Effector memory CD4-positive, alpha-beta T cell (primary cell): ENCODE measurements at places on chromosomes 6 and 20.

GRCh38 chr20:36055145-36055544 lies 86.8 kb downstream of the CNBD2 start:
- no peak for DNase-seq

- DNase-seq: peak; percentile 4
Measured at GRCh38 chr6:12289933-12290820, at the start of gene EDN1. EDN1 (plus strand) TSS chr6:12290361; CDS start chr6:12290630, 269 bp downstream.

DNA sequence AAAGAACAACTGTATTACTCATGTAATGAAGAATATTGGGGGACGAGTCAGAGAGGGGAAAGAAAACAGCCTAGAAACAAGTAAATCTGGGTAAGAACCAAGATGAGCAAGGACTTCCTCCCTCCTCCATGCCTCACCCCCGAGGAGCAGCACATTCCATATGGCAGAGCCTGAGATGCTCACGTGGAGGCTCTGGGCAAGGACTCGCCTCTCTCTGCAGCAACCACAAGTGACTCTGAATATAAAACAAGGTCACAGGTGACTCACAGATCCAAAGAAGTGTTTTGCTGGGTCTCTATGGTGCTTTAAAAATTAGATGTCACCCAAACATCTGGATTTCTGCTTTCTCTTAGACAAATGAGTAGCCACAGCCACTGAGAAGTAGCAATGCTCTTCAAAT lies 453.0 kb upstream of the SULF2 start:
- DNase-seq: no peak

- no peak for DNase-seq
Measured at GRCh38 chr6:170063431-170063830, 227.4 kb downstream of the DLL1 start.

DNA sequence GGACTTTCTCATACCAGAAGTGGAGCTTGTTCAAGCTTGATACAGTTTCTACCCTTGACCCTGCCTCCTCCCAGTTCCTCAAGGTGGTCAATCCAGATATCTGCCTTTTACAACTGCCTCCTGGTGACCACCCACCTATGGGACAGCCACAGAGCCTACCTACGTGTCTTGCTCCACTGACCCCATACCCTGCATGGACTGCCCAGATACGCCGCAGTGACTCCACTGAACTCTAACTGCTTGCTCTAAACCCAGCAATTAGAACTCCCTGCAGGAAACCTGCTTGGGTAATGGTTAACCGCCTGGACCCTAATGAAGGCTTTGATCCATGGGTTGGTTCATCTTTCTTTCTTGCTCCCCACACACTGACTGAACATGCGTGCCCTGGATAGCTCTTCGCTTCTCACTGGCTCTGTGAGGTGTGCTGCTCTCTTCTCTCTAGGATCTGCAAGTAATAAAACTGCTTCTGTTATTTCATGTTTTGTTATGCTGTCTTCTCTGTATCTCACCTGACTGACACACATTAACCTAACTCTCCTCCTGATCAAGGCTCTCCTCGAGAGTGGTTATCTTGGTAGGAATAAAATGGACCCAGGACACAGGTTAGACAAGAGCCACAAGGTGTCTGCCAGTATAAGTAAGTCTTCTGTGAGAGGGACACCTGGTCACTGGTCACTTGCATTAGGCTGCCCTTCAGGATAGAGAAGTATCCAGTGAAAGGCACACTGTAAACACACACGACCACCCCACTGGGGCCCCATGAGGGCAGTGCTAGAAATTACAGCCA lies 79.2 kb downstream of the CHD6 start:
- DNase-seq: no peak

- no peak for DNase-seq
Measured at GRCh38 chr6:124482071-124482491, 480.2 kb upstream of the RNF217 start.

DNA sequence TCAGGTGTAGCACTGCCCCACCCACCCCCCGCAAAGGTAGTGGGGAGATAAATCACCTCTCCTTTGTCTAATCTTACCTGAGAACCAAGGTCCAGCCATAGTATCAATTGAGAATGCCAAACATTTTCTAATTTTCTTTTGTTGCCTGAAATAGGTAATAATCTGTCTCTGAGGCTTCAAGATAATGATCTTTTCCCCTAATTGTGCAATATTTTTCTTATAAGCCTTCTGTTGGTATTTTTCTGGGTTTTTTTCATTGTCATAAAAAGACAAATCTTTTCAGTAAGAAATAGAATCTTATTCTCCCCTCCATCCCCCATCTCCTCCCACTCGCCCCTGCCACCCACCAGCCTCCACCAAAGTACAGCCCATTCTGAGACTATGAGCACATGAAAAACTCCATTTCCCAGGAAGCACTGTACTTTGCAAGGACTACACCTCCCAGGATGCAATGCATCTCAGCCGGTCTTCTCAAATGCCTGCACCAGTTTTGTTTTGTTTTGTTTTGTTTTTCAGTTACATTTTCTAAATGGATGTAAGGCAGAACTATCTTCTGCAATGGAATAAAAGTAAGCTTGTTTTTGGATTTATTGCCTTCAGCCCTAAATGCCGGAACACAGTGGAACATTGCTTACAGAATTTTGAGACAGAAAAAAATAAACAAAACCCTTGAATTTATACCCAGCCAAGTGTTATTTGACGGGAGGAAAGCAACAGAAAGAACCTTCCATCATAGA lies 268.0 kb downstream of the TFAP2A start:
- DNase-seq: no peak

- no peak for DNase-seq
Measured at GRCh38 chr6:124522335-124522734, 439.9 kb upstream of the RNF217 start.

- no peak for DNase-seq
Measured at GRCh38 chr6:163001330-163001729, 273.6 kb downstream of the PACRG start.

- no peak for DNase-seq
Measured at GRCh38 chr6:133816171-133816570, 72.7 kb upstream of the TCF21 start.

GRCh38 chr6:134207421-134207820 lies 110.5 kb downstream of the SGK1 start:
- no peak for DNase-seq

- no peak for DNase-seq
Measured at GRCh38 chr20:57287007-57287880, 20.8 kb upstream of the BMP7 start.

- no peak for DNase-seq
Measured at GRCh38 chr20:19649041-19649440, 109.0 kb upstream of the RIN2 start.

- DNase-seq: no peak
Measured at GRCh38 chr6:16494793-16495192, 256.4 kb downstream of the GMPR start.

GRCh38 chr6:97312241-97312640 lies 29.2 kb upstream of the MMS22L start:
- no peak for DNase-seq

DNA sequence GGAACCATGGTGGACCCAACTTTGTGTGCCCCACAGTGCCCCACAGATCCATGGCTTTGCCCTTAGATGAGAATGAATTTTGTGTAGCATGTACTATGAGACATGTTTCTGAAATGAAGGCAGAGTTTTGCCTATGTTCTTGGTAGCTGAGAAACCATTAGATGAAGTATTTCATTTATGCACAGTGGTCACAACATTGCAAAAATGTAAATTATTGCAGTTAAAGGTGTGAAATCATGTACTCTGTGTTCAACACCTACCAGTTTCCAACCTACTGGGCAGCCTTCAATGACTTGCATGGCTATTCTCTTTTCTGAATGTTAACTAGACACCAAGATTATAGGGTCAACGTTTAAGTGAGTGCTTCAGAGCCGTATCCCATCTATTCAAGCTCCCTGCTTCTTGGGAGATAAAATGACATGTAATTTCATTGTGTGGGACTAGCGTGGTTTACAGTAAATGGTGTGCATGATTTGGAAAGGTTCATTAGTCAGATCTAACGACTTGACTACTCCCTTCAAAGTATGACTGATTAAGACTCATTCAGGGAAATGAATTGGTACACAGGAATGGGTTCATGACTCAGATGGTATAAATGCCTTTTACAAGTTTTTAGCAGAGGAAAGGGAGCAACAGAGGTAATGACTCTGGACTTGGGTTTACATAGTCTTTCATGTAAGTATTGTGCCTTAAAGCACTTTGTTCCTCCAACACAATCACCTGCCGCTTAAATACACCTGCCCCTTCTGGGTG lies 106.1 kb upstream of the AKIRIN2 start:
- DNase-seq: no peak

GRCh38 chr6:165649166-165650137 lies 13.6 kb downstream of the PDE10A start:
- no peak for DNase-seq

- DNase-seq: no peak
Measured at GRCh38 chr6:2919401-2919800, 16.3 kb upstream of the SERPINB9 start.

- no peak for DNase-seq
Measured at GRCh38 chr6:97322226-97322625, 39.2 kb upstream of the MMS22L start.

DNA sequence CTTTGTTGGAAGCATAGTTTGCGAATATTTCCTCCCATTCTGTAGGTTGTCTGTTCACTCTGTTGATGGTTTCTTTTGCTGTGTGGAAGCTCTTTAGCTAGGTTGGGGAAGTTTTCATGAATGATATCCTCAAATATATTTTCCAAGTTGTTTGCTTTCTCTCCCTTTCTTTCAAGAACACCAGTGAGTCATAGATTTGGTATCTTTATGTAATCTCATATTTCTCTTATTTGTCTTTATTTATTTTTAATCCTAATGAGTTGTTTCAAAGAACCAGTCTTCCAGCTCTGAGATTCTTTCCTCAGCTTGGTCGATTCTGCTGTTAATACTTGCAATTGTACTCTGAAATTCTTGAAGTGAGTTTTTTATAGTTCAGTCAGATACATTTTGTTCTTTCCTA lies 628.0 kb upstream of the ID4 start:
- DNase-seq: no peak

GRCh38 chr6:6458172-6458571 lies 130.3 kb upstream of the LY86 start:
- DNase-seq: no peak

DNA sequence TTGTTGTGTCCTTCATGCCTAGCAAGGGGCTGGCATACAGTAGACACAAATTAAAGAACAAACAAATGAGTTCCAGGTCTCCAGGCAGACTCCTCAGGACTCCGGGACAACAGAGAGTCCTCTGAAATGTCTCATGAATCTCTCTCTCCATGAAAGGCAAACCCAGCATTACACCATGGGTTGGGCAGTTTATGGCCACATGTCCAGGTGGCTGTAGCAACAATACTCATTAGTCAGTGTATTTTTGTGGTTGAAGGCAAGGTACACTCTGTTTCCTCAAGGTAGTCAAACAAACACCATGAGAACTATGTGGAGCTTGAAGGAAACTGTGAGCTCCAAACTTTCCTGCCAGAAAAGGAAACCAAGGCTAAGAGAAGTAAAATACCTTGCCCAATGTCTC lies 62.2 kb downstream of the KCNB1 start:
- DNase-seq: no peak

DNA sequence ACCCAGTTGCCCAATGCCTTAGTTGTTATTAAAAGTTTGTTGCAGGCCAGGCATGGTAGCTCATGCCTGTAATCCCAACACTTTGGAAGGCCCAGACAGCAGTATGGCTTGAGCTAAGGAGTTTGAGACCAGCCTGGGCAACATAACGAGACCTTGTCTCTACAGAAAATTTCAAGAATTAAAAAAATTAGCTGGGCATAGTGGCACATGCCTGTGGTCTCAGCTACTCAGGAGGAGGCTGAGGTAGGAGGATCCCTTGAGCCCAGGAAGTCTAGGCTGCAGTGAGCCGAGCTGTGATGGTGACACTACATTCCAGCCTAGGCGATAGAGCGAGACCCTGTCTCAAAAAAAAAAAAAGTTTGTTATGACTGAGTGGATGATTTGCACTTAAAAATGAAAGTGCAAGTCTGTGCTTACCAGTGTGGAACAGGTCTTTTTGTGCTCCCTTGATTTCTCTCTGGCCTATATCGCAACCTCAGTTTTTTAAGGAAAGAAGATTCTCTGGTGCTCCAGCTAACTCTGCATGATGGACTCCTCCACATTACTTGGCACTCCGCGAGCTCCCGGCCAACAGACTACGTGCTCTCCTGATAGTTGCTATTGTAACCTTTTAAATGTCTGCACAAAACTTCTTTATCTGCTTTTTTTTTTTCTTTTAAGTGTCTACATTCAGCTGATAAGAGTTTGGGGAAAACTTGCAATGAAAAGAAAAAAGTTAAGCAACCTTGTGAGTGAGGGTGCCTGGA lies 22.1 kb downstream of the ZKSCAN3 start:
- DNase-seq: no peak

DNA sequence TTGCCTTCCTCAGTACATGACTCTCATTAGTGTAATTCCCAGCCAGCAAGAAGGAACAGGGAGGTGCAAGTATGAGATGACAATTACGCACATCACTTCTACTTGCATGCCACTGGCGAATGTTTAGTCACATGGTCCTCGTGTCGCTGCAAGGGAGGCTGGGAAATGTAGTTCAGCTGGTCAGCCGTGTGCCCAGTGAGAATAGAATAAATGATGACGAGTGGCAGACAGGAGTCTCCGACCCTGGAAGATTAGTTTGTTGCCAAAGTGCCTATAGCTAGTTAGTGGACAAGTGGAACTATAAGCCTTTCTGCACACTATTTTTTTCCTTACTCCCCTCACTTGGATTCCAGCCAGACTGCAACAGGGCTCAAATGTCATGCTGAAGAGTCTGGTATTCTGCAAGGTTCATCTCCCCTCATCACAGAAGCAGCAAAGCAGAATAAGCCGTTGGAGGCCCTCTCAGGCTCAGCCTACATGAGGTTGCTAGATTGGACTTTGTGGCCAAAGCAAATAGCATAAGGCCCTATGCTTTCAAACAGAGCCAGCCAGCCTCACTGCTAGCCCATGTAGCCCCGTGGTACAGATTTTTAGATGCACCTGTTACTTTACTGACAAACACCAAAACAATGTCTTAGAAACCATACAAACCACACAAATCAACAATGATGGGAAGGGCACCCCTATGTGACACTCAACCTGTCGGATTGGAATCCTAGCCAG lies 9.7 kb downstream of the LINC00237 start:
- DNase-seq: no peak

- no peak for DNase-seq
Measured at GRCh38 chr6:27862396-27863066, 49.7 kb downstream of the OR2B2 start.

GRCh38 chr6:44735630-44735963 lies 348.1 kb downstream of the CDC5L start:
- no peak for DNase-seq

GRCh38 chr20:36175475-36175995 lies 21.0 kb downstream of the EPB41L1 start:
- DNase-seq: no peak

GRCh38 chr6:75418233-75418632 lies 75.4 kb downstream of the FILIP1 start:
- DNase-seq: no peak

- DNase-seq: no peak
Measured at GRCh38 chr6:138509371-138509770, 10.1 kb upstream of the NHSL1 start.

GRCh38 chr6:125750692-125751333 lies 1.4 kb downstream of the HEY2 start:
- no peak for DNase-seq
